ENCODE measurements at places on chromosomes 2 and 18. TPM values are rescaled to one million over a fixed set of nuclear protein-coding genes. Genes with fewer than 3 reads are reported as not detected.

DNA sequence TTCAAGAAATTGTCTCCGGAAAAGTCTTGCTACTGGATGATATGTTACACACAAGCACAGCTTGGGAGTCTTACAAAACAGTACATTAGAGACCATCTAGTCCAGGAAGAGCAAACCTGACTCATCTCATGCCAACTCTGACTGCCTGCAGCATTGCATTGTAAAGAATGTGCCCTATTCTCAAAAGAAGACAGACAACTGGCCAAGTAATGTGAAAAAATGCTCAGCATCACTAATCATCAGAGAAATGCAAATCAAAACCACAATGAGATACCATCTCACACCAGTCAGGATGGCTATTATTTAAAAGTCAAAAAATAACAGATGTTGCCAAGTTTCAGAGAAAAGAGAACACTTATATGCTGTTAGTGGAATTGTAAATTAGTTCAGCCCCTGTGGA, 42.7 kb upstream of the GORASP2 start:
- DNase-seq: peak; percentile 90

- no peak for DNase-seq
Observed at GRCh38 chr2:179890666-179891065, 29.3 kb upstream of the ZNF385B start.

GRCh38 chr2:159249990-159250715, 36.4 kb downstream of the WDSUB1 start:
- peak; percentile 96 for DNase-seq

The ITGB6 gene
- 0.29 TPM for total RNA-seq

The ELAC1 gene
- 11.6 TPM for total RNA-seq

Data from A172 (cell line).